Stimulated activated CD4-positive, alpha-beta T cell treated with anti-CD3 and anti-CD28 coated beads, TNF-alpha, amount 100 ng/mL, for 1 hour (primary cell): ENCODE measurements at places on chromosomes 3 and 15.

- no peak for DNase-seq
Measured at GRCh38 chr3:125142940-125143339, 69.6 kb downstream of the SLC12A8 start.

DNA sequence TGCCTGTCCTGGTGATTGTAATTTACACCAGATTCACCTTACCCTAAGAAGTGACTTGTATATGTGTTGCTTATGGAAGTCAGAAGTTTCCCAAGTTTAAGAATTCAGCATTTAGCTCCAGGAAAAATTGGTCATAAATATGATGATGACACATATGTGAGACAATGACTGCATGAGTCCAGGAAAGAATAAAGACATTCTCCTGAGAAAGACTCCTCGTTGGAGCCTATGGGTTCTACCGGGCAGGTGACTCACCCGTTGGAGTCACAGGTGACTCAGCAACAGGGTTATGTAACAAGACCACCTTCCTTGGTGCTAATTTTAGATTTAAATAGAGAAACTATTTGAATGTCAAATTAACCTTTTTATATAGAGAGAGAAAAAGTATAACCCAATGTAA is 662.4 kb downstream of the FHIT start:
- DNase-seq = no peak

DNA sequence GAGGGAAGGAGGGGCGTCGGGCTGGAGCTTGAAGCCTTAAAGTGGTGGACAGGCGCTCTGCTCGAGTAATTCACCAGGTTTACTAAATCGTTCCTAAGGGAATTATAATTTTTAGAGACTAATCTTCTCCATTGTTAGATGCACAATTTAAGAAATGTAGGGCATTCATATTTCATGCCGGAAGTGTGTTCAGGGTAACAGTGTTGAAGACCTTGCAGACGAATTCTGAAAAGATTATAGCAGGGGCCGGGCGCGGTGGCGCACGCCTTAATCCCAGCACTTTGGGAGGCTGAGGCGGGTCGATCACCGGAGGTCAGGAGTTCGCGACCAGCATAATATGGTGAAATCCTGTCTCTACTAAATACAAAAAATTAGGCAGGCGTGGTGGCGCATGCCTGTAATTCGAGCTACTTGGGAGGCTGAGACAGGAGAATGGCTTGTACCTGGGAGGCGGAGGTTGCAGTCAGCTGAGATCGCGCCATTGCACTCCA is 365 bp upstream of the GTF2A2 start:
- no peak for DNase-seq

DNA sequence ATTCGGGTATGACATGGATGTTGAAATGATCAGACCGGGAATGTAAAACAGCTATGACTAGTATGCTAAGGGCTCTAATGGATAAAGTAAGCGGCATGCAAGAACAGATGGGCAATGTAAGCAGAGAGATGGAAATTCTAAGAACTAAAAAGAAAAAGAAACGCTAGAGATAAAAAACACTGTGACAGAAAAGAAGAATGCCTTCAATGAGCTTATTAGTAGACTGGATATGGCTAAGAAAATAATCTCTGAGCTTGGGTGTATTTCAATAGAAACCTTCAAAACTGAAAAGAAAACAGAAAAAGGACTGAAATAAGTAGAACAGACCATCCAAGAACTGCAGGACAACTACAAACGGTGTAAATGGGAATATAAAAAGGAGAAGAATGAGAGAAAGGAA is 101.2 kb downstream of the HES1 start:
- no peak for DNase-seq

DNA sequence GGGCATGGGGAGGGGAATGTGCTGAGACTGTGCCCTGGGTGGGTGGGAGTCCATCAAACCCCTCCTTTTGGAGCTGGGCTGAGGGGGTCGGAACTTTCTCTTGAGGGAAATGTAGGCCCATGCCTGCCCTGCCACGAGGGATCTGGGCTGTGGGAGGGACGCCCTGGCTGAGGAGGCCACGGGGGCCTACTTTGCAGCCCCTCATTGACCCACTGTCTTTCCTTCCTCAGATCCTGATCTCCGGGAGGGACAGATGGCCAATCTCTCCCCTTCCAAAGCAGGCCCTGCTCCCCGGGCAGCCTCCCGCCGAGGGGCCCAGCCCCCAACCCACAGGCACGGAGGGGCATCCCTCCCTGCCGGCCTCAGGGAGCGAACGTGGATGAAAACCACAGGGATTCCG is 25.3 kb downstream of the LOXL1 start:
- DNase-seq = no peak

DNA sequence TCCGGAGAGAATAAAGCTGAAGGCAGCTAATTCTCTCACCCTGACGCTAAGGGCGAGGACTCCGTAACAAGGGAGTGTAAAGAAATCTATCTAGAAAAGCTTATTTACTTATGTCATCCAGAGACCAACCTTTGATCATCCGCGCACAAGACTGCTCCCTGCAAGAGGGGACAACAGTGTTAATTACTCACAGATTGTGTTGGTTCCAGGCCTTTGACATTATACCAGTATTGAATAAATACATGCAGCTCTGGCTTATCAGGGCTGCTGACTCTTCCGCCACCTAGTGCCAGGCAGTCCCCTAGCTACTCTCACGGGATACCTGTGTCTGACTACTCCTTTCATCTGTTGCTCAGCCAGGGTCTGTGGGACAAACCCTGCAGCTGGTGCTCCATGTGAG is 211.7 kb downstream of the DTWD1 start:
- DNase-seq = no peak

DNA sequence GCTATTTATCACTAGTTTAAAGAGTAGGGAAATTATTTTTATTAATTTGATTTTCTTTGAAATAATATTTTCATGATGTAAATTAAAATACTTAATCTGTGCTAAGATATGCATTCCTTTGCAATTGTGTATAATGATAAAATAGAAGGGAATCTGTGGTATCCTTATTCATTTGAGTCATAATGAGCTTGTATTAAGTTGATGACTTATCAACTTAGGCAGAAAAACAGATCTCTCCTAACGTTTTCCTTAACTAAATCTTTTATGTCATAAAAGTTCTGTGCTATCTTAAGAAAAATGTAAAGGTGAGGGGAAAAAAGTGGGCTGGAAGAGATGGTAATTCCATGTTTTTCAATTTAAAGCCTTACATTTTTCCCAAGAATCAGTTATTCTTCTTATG is 1.9 kb downstream of the FGF7 start:
- no peak for DNase-seq

DNA sequence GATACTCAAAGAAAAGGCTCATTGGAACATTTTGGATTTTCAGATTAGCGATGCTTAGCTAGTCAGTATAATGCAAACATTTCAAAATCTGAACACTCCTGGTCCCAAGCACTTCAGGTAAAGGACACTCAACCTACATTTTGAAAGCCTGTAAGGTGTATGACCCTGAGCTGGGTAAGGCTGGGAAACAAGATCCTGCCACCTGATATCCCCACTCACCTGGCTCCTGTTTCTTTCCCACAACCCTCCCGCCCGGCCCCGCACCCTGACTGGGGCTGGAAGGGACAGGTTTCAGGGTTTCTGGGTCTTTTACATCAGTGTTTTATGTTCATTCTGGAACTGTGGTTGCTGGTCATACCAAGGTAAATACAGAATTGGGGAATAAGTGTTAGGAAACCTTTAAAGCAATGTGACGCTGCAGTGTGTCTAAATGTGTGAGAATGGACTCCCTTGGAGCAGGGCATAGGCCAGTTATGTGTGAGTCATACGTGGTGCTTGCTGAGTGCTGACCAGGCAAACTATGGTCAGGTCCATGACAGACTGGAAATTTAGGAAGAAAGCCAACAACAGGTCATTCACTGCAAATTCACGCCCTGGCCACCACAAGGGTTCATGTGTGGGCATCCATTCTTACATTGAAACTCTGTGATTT is 22.9 kb downstream of the CTXND1 start:
- no peak for DNase-seq

DNA sequence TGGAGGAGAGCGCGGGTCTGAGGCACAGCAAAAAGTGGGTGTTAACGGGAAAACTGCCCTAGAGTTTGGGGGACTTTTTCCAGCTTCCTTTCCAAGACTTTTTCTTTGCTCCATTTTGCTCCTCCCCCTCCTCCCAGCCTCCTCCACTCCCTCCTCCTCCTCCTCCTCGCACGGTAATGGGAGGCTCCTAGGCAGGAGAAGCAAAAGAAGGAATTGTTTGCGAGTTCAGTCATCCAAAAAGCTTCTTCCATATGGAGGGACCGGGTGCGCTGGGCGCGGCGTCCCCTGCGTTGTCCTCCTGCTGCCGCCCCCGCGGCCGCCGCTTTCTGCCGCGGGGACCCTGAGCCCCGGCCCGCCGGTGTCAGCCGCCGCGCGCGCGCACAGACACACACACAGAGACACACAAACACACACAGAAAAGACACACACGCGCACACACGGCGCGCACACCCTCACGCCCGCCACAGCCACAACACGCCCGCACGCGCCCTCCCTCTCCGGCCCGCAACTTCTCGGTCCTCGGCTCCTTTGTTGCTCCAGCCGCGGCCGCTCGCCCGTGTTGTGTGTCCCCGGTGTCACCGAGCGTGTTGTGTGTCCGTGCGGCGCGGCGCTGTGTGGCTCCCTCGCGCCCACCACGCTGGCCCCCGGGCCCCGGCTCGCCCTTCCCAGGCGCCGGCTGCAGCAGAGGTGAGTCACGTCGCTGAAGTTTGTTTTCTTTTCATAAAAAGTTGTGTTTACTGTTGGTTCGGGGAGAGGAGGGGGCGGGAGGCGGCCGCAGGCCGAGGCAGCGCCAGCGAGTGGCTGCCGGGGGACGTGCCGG is at the start of gene BOC:
TSS of gene BOC (plus strand) at position 228 of the 820 bp plus-strand sequence. CDS start 38,246 bp downstream, outside the sequence.
- DNase-seq = no peak

- DNase-seq = no peak
Measured at GRCh38 chr3:188146219-188146618, 7.7 kb upstream of the LPP start.

DNA sequence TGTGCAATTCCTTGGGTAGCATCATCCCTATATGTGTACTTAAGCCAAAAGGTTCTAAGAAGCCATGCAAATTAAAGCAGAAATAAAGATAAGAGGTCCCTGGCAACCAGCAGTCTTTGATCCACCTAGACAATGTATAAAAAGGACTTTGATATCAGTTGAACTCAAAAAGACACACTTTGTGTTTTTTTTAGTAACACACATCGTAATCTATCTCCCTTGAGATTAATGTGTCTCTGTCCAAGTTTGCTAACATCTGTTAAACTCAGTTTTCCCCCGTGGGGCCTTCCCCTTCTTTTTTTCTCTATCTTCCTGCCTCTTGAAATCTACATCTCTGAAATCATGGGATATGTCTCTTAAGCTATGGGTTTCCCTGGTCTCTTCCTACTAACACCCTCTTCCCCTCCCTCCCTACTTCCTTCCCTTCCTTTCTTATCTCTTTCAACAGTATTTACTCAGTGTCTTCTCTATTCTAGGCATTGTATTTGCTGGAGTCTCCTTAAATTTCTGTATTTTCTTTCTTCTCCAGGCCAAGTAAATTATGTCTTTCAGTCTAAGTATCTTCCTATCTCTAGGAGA is 27.7 kb downstream of the ALDH1A2 start:
- DNase-seq = no peak

DNA sequence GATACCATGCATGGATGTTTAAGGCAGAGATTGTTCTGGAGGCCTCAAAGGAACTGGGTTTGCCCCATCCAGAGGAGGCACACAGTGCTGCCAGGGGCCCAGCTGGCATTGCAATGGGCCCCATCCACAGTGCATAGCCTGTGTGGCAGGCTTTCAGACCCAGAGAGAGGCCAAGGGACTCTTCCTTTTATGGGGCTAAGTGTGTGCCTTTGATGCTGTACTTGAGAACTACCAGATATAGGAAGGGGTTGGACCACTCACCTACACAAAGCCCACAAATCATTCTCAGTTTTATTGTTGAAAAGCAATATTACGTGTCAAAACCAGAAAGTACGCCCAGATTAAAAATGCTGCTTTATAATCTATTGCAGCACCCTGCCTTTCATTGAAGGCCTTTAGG is 134.9 kb downstream of the EPHB1 start:
- no peak for DNase-seq

DNA sequence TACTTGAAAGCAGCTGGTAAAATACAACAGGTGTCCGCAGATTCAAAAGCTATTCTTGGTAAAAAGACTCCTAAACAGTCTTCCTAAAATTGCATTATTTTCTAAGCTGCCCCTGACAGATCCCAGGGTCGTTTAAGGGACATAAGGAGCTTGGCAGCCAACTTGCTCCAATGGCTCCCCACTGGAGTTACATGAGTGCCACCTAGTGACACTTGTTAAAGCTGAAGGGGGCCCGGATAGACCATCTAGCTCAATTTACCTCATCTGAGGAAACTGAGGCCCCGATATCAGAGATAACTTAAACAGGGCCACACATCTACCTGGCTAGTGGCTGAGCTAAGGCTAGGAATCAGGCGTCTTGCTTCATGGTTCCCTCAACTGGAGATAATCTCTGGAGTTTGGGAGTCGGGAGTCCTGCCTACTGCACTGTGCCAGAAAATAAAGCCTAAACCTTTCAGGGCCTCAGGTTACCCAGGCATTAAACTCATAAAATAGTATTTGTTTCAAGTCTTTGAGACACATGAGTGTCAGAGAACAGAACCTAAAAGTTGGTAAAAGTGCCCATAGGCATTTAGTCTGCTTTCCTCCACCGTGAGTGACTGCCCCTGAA is 6.5 kb upstream of the TBC1D23 start:
- no peak for DNase-seq

GRCh38 chr3:87949879-87950208 is 109.0 kb downstream of the CGGBP1 start:
- DNase-seq = no peak

DNA sequence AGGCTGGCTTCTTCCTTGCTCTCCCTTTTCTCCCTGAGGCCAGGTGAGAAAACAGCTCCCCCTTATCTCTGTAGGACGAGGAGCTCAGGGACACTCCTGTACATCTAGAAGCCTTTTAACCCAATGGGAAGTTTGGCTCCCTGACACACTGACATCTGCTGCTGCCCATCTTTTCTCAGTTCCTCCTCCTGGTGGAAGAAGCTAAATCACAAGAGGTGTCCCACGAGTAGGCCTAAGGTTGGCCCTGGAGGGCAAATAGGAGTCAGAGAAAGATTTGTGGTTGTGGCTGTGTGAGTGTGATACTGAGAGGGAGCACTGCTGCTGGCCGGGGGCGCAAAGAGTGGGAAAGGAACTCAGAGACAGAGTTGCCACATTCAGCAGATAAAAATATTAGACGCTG is 49.5 kb downstream of the ARHGAP31 start:
- DNase-seq = no peak

DNA sequence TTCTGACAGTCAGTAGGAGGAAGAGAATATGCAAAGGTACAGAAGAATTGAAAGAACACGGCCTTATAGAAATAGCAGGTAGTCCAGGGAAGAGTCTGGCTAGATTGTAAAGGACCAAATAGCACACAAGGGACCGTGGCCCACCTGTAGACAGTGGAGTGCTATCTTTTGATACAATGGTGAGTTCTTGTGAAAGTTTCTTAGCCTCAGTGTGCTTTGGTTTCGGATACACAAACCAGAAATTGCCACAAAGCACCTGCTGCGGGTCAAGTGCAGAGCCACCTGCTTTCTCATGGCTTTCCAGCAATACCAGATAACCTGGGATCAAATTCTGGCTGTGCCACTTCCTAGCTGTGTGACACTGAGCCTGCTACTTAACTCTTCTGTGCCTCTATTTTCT is 36.6 kb upstream of the TUBGCP5 start:
- no peak for DNase-seq

GRCh38 chr3:132033471-132033870 is 1.3 kb downstream of the CPNE4 start:
- no peak for DNase-seq
